ENCODE measurements at places on chromosomes 11 and 22.

- no peak for DNase-seq
Observed at GRCh38 chr11:34444428-34444827, 5.7 kb downstream of the CAT start.

- DNase-seq, result no peak
Observed at GRCh38 chr11:8354622-8355415, 91.1 kb upstream of the LMO1 start.

DNA sequence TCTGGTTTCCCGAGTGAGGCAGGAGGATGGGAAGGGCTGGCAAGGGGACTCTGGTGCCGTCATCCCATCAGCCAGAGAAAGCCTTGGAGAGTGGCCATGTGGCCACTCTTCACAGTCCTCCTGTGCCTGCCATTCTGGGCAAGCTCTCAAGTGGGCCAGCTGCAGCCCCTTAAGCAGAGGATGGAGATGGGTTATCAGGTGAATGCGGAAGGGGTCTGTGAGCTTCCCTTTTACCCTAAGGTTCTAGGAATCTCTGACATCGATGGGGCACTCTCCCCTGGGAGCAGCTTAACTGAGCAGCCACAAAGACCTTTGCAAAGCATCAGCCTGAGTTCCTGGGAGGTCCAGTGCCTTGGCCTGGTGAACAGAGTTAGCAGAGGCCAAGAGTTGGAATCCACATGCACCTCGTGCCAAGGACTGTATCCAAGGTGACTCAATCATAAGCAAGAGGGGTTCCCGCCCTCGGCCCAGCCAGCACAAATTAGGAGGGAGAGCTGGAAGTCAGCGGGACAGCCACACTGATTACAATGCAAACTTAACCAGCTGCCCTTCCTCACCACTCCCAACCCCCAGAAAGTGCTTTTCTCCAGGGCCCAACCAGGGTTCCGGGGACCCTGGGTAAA is 193.6 kb downstream of the BUD13 start:
- no peak for DNase-seq

DNA sequence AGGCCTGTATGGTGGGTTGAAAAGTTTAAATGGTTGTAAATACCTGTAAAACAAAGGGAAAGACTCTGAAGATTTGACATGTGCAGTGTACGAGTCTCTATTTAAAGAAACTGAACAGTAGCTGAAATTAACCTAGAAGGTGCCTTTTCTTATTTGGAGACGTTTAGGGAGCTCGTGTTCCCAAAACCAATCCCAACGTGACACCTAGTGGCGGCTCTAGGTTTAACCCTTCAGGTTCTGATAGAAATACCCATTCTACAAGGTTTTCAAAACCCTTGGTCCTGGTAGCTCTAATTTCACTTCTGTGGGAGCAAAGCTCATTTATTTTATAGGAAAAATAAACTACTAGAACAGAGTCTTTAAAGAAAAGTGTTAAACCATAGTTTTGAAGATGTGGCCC is 258.3 kb downstream of the LRRC4C start:
- no peak for DNase-seq

DNA sequence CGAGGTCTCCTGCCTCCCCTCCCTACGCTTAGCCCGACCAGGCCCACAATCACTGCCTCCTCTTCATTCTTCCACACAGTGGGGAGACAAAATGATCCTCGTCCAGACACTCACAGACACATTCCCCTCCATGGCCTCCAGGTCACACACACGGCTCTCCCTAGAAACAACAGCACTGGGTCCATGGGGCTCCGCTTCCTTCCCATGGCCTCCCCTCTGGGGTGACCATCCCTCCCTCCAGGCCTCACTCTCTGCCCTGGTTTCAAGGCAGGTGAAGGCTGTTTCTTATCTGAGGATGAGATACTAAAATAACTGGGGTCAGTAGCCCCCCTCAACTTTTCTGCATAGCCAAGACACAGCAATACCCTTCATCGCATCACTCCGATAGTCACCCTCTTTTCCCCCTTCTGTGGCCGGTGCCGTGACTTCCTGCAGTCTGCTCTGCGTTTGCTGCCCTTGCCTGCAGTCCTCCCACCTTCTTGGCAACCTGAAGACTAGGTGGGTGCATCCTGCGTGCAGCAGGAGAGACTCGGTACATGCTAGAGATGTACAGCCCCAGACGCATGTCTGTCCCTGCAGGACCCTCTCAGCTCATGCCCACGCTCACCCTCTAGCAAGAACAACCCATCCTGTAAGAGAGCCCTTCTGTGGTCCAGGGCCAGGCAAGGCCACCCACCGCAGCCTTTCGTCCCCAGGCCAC is 55.8 kb downstream of the CD6 start:
- no peak for DNase-seq

DNA sequence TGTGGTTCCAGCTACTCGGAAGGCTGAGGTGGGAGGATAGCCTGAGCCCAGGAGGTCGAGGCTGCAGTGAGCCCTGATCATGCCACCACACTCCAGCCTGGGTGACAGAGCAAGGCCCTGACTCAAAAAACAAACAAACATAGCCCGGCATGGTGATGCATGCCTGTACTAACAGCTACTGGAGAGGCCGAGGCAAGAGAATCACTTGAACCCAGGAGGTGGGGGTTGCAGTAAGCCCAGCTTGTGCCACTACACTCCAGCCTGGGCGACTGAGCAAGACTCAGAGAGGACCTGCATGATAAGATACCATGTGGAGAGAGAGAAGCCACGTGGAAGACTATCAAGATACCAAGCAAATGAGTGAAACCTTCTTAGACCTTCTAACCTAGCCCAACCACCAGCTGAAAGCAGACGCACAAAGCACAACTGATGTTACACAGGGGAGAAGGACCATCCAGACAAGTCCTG is 36.1 kb downstream of the AMBRA1 start:
- DNase-seq, result no peak

- DNase-seq, result no peak
Observed at GRCh38 chr22:31327806-31328543, 18.2 kb downstream of the PATZ1 start.

GRCh38 chr11:111359223-111360149 is 19.6 kb downstream of the POU2AF1 start:
- DNase-seq, result no peak

GRCh38 chr11:118211006-118211405 is 13.8 kb downstream of the JAML start:
- no peak for DNase-seq

DNA sequence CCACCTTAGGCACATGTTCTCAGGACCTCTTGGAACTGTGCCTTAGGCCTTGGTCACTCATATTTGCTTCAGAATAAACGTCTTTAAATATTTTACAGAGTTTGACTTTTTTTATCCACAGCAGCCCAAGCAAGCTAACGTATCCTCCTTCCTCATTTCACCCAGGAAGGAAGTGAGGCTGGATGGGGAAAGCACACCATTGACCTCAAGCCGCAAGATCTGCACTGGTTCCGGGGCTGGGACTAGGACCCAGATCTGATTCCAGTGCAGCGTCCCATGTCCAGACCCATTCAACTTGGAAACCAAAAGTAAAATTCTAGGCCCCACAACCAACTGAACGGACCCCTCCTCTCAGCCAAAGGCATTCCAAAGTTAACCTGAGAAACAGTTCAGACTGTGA is 2.4 kb upstream of the LGALS12 start:
- DNase-seq, result no peak

DNA sequence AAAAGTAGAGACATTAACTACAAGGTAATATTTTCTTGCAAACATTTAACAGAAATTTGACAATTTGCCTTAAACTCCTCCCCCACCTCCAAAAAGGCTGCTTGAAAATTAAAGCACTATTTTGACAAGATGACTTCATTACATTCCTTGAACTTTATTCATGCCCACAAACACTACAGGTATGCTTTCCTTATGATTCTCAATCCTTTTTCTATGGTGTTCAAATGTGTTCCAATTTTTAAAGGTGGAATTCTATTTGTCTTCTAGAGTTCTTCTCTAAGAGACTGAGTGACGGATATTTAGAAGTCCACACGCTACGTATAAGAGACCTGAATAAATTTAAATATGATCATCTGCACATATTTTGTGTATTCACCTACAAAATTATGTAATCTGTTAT is 69.4 kb downstream of the MRTFA start:
- no peak for DNase-seq

DNA sequence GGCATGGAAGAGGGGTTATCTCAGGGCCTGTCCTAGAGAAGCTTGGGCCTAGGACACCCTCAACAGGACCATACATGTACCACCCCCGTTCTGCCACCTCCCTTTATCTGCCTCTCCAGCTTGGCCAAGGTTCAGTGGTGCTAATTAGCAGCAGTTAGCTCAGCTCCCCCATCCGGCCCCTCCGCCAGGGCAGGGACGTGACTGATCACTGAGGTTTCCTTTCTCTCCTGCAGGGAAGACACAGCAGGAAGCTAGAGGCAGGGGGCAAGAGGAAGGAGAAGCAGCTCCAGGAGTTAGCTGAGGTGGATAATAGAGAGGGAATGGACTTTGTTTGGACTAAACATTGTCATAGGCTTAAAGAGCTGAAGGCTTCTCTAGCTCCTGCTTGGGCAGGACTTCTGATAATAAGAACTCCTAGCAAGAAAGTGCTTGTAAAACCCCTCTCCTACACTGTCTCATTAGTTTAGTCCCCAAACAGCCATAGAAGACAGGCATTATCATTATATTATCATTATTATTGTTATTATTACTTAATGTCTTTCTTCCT is 53.8 kb downstream of the BUD13 start:
- DNase-seq, result no peak

- no peak for DNase-seq
Observed at GRCh38 chr11:57321388-57322255, 3.1 kb downstream of the TNKS1BP1 start.

- DNase-seq, result no peak
Observed at GRCh38 chr11:68028802-68029545, 1.5 kb upstream of the NDUFS8 start.

GRCh38 chr11:126362879-126363655 is 7.6 kb downstream of the ST3GAL4 start:
- DNase-seq, result no peak

Data from stimulated activated CD4-positive, alpha-beta T cell treated with anti-CD3 and anti-CD28 coated beads, Interleukin-1b, Interleukin-23, amount 100 ng/mL, for 1 hour (primary cell).